Fibroblast of lung (primary cell): ENCODE measurements at places on chromosomes 13 and 19.
A peak's percentile ranks its signal among the peaks of the same experiment; 100 is the strongest.

DNA sequence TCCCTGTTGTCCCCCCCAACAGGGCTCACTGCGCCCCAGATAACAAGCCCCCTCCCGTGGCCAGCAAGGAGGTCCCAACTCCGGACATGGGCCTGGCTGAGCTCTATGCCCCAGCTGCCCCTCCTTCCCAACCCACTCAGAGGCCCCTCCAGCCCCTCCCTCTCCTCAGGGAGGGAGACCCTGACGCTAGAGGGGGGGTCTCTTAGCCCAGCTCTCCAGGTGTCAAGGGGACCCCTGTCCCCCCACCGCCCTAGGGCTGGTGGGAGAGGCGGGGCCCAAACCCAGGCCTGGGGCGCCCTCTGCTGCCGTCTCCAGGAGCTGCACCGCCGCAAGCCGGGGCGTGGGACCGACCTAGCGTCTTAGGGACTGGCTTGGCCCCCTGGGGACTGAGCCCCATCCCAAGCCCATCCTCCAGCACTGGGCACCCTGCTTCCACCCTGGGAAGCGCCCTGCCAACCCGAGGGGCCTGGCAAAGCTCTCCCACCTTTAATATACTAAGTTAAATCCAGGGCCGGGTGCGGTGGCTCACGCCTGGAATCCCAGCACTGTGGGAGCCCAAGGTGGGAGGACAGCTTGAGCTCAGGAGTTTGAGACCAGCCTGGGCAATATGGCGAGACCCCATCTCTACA is 1.4 kb downstream of the GRIN3B start:
- no peaks in the 10 kb centered on the region for H3K36me3 ChIP-seq
- H3K27ac ChIP-seq: no peak overlapping the region
- no peak overlapping the region for H3K4me3 ChIP-seq
- no peaks in the 10 kb centered on the region for H3K4me1 ChIP-seq

DNA sequence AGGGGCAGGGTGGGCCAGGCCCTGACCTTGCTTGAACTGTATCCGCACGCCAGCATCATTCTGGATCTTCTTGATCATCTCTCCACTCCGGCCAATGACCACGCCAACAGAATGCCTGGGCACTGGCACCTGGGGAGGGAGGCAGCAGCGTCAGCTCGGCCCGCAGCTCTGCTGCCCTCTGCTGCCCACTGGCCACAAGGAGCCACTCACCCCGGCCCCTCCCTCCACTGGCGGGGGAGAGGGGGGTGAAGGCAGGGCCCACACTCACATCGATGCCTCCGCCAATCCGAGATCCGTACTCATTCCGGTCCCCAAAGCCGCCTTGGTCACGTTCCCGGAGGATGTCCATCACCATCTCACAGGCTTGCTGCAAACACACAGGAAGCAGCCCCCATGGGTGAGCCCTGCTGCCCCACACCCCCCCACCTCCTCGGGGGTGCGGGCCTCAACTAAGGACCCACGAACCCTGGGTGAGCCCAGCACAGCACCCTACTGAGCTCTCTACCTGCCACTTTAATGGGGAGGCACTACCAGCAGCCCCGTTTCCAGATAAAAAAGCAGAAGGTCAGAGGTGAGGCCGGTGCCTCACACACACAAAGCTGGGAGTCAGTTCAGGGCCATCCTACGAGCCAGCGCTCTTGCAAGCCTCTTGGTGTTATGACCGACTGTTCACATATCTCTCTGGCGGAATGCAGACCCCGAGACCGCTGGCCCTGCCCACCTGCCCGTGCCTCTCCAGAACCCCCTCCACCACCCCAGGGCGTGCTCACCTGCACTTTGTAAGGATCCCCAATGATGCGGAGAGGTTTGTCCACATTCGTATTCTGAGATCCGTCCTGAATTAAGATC is 6.7 kb downstream of the KHSRP start:
- H3K36me3 ChIP-seq: peaks cover 52% of the 10 kb centered on the region
- peaks cover 4% of the 10 kb centered on the region for H3K4me1 ChIP-seq
- DNase-seq: peak; percentile 29

- no peak overlapping the region for H3K4me3 ChIP-seq
- no peak overlapping the region for H3K27ac ChIP-seq
- no peaks in the 10 kb centered on the region for H3K4me1 ChIP-seq
- no peaks in the 10 kb centered on the region for H3K36me3 ChIP-seq
- no peak for DNase-seq
These were observed 200.9 kb upstream of the RFC3 start for GRCh38 chr13:33617055-33617454.

DNA sequence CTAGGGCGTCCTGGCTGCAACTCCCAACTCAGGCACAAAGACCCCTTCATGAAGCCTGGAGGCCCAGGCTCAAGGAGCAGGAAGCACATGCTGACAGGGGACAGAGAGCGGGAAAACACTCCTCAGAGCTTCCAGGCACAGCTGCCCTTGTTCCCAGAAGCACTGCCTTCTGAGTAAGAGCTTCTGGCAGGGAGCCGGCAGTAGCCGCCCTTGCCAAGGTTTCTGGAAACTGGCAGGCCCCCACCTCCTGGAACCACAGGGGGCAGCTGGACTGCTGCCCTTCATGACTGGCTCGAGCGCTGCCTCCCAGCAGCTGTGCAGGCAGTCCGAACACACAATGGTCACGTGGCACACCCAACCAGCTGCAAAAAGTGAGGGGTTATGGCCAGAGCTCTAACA is 33.6 kb upstream of the EPHX3 start:
- H3K4me1 ChIP-seq: peaks cover 30% of the 10 kb centered on the region
- peak overlapping the region; percentile 95 for H3K27ac ChIP-seq
- H3K27me3 ChIP-seq: no peaks in the 10 kb centered on the region
- H3K36me3 ChIP-seq: peaks cover 34% of the 10 kb centered on the region
- H3K4me3 ChIP-seq: no peak overlapping the region

DNA sequence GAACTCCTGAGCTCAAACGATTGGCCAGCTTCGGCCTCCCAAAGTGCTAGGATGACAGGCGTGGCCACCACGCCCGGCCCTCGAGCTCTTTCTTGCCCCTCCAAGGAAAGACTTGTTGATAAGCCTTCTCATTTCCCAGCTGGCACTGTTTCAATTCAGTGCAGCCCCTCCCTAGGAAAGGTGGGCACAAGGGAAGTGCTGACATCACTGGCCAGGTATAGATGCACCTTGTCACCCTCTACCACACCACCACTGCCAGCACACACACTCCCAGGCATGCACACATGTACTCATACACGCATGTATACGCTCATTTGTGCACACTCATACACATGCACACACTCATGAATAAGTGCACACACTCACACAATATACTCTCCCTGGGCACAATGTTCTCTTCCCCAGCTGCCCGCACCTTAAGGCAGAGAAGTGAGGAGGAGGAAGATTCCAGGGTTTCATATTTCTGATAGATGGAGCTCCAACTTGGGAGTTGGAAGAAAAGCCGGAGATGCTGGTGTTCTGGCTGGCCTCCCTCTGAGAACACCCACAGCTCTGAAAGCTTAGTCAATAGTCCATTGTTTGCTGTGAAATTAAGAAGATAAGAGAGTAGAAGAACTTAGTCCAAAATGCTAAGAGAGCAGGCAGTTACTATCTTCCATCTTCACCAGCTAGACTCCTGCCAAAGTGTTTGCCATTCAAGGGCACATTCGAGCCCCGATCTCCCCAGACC is 196.7 kb downstream of the FOXO1 start:
- H3K4me1 ChIP-seq: no peaks in the 10 kb centered on the region
- H3K27me3 ChIP-seq: no peaks in the 10 kb centered on the region
- H3K27ac ChIP-seq: no peak overlapping the region
- DNase-seq: no peak
- H3K4me3 ChIP-seq: no peak overlapping the region

- no peaks in the 10 kb centered on the region for H3K36me3 ChIP-seq
- H3K27ac ChIP-seq: no peak overlapping the region
- H3K27me3 ChIP-seq: no peaks in the 10 kb centered on the region
- peak; percentile 6 for DNase-seq
- no peaks in the 10 kb centered on the region for H3K4me1 ChIP-seq
These were observed 39.2 kb upstream of the CYP2A7 start for GRCh38 chr19:40921005-40921897.

DNA sequence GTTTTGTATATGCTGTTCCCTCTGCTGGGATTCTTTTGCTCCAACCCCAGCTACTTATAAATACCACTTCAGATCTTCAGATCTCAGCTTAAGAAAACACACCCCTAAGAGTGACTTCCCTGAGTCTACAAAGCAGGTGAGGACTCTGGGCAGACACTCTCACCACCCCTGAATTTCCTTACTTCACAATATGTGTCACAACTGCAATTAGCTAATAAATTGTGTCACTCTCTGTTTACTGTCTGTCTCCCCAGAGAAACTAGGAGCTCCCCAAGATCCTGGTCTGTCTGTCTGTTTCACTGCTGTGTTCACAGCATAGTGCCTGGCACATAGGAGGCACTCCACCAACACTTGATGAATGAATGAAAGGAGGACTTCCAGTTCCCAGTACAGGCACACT is 14.4 kb downstream of the CEBPA start:
- H3K36me3 ChIP-seq: no peaks in the 10 kb centered on the region
- H3K27ac ChIP-seq: no peak overlapping the region
- H3K27me3 ChIP-seq: peaks cover 5% of the 10 kb centered on the region
- H3K4me3 ChIP-seq: no peak overlapping the region

DNA sequence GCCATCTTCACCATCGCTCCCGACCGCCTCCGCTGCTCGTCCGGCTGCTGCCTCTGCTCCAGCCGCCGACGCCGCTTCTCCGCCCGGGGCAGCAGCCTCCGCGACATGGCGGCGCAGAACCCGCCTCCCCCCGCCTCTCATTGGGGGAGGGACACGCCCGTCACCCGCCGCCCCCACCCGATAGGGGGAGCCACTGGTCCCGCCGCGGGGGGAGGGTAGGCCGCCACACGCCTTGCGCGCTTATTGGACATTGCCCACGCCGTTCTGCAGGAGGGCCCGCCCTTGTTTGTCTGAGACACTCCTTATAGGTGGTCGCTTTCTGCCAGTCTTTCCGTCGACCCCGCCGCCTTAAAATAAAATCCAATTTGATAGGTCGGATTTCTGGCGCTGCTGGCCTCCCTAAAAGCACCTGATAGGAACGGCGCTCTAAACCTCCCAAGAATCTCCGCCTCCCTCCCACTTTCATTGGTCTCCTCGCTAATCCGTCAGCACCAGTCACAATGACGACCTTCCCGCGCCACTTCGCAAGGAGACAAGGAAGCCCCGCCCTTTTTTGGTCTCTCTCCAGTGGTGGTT is at the start of gene HNRNPL:
Gene HNRNPL (minus strand): TSS at position 127 of the 576 bp plus-strand sequence. CDS start 20 bp downstream, at position 107.
- H3K27ac ChIP-seq: peak within 1 kb of the TSS; percentile 95
- peak; percentile 100 for DNase-seq
- peak within 1 kb of the TSS; percentile 69 for H3K4me3 ChIP-seq
- H3K36me3 ChIP-seq: peaks cover 13% of the 10 kb centered on the region

GRCh38 chr13:67961331-67961730 is 731.2 kb upstream of the PCDH9 start:
- H3K4me1 ChIP-seq: no peaks in the 10 kb centered on the region
- no peak for DNase-seq
- no peak overlapping the region for H3K4me3 ChIP-seq
- H3K36me3 ChIP-seq: no peaks in the 10 kb centered on the region
- H3K27me3 ChIP-seq: no peaks in the 10 kb centered on the region
- no peak overlapping the region for H3K27ac ChIP-seq

DNA sequence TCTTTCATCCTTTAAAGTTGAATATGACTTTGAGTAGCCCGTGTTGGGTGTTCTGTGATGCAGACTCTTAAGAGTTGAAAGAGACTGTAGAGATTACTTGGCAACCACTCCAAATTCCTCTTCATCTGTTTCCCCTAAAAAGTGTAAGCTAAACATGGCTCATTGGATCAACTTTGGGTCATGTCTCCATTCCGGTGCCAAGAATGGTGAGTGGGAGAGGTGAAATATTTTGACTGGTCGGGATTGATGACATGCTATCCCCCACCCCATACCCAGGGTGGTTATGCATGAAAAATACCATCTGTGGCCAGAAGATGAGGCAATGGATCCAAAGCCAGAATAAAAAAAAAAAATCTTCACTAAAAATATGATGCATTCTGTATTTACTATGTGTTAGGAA is 281.3 kb upstream of the SOX21 start:
- no peak overlapping the region for H3K27ac ChIP-seq
- peaks cover 2% of the 10 kb centered on the region for H3K27me3 ChIP-seq
- H3K36me3 ChIP-seq: no peaks in the 10 kb centered on the region
- no peak overlapping the region for H3K4me3 ChIP-seq
- peak; percentile 61 for DNase-seq

DNA sequence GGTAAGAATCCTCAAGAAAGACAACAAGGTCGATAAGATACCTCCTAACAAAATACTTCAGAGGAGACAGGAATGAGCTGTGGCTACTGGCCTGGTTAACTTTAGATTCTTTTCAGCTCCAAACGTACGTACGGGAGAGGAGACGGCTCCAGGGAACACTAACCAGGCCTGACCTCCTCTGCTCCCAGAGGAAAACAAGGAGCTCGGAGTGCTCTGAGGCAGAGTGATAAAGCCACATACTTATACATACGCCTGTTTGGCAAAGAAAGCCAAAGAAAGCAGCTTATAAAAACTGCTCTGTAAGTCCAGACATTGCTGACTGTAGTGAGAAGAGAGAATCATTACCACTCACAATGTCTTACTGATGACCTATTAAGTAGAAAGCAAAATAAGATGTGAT is 263.9 kb downstream of the MZT1 start:
- DNase-seq: peak; percentile 86
- H3K4me3 ChIP-seq: no peak overlapping the region
- H3K4me1 ChIP-seq: no peaks in the 10 kb centered on the region
- no peaks in the 10 kb centered on the region for H3K36me3 ChIP-seq
- no peak overlapping the region for H3K27ac ChIP-seq

DNA sequence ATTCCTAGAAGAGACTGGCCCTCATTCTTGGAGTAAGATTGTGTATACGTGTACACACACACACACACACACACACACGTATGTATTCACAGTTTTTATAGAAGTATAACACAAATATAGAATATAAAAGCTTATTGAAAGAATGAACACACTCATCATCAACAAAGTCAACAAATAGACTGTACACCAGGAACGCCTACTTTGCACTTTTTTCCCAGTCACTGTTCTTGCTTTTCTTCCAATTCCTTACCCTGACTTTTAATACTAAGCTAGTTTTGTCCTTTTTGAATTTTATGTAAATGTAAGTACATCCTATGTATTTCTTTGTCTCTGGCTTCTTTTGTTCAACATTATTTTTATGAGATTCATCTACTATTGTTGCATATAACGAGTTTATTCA is 264.5 kb downstream of the MAB21L1 start:
- no peaks in the 10 kb centered on the region for H3K4me1 ChIP-seq
- H3K27me3 ChIP-seq: no peaks in the 10 kb centered on the region
- DNase-seq: no peak
- H3K27ac ChIP-seq: no peak overlapping the region

- no peaks in the 10 kb centered on the region for H3K27me3 ChIP-seq
- DNase-seq: no peak
- H3K4me3 ChIP-seq: no peak overlapping the region
These were observed 49.5 kb downstream of the CHST8 start for GRCh38 chr19:33671211-33671610.

GRCh38 chr19:51493776-51494175 is 7.8 kb downstream of the SIGLEC12 start:
- H3K4me3 ChIP-seq: no peak overlapping the region
- H3K27ac ChIP-seq: no peak overlapping the region
- H3K4me1 ChIP-seq: no peaks in the 10 kb centered on the region
- H3K36me3 ChIP-seq: no peaks in the 10 kb centered on the region
- no peak for DNase-seq
